ENCODE measurements at places on chromosomes 5 and 9.
A peak's percentile ranks its signal among the peaks of the same experiment; 100 is the strongest.

DNA sequence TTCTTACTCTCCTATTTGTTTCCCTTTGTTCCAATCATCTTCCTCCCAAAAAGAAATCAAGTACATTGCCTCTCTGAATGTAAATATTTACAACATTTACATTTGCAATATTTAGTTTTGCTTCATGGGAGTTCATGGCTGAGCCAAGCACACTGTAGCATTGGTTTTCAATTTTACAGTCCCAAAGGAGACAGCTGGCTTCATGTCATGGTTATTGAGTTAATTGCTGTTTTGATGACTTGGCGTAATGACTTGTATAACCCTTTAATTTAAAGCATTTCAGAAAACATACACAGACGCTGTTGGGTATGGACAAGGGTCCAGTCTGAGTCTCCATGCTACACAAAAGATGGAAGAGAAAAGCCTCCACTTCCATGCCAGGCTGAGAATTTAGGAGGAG lies 25.6 kb upstream of the VLDLR start:
- no peak for DNase-seq

DNA sequence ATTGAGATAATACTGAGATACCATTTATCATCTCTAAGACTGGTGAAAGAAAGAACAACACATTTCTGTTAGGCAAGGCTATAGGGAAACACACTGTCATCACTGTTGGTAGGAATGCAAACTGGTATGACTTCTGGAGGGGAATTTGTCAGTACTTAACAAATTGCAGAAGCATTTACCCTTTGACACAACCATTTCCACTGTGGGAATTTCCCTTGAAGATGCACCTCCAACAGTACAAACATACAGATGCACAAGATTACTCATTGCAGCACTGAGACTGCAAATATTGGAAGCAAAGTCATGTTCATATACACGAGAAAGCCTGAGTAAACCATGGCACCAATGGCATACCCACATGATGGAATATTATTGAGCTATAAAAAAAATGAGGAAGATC lies 17.6 kb downstream of the GM2A start:
- DNase-seq, result peak; percentile 32

- DNase-seq, result no peak
Measured at GRCh38 chr9:130302785-130303612, 37.4 kb downstream of the HMCN2 start.

DNA sequence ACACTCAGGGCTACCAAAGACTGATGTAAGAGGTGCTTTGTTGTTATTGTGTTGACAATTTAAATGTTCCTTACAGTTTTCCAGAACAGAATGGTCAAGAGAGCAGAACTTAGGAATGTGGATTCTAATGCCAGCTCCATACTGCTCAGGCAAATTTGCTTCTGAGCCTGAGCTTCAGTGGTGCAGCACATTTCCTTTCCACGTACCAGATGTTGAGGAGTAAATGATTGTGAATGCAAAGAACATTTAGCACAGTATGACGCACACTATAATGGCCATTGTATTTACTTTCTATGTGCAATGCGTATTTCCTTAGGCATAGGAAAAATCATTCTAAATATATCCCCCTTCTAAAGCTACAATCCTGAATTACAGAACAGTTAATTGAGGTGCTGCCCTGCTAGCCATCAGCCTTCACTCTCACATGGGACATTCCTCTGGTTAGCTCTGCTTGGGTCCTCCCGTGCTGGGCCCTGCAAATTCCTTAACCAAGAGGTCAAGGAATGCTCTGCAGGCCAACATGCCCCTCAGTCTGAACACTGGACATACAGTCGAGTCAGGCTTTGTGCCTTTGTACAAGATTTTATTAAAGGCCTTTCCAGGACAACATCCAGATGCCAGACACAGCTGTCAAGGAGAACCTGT lies 21.1 kb upstream of the TMEM174 start:
- no peak for DNase-seq

DNA sequence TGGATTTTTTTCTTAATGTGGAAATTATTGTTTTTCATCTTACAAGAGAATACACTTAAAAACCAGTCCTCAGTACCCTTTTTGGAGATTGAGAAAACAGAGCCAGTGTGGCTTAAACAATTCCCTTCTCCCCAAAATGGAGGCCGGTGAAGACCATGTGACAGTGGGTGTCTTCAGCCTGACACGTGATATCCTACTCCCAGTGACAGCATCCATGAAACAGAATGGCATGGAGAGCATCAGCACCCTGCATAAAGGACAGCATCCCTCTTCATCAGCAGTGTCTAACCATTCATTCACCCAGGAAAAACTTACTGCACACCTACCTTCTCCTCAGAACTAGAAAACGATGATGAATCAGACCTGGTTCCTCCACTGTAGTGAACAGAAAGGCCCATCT lies 103.4 kb upstream of the RAI14 start:
- DNase-seq, result no peak

GRCh38 chr9:107249665-107250285 lies 33.3 kb upstream of the RAD23B start:
- DNase-seq, result no peak

DNA sequence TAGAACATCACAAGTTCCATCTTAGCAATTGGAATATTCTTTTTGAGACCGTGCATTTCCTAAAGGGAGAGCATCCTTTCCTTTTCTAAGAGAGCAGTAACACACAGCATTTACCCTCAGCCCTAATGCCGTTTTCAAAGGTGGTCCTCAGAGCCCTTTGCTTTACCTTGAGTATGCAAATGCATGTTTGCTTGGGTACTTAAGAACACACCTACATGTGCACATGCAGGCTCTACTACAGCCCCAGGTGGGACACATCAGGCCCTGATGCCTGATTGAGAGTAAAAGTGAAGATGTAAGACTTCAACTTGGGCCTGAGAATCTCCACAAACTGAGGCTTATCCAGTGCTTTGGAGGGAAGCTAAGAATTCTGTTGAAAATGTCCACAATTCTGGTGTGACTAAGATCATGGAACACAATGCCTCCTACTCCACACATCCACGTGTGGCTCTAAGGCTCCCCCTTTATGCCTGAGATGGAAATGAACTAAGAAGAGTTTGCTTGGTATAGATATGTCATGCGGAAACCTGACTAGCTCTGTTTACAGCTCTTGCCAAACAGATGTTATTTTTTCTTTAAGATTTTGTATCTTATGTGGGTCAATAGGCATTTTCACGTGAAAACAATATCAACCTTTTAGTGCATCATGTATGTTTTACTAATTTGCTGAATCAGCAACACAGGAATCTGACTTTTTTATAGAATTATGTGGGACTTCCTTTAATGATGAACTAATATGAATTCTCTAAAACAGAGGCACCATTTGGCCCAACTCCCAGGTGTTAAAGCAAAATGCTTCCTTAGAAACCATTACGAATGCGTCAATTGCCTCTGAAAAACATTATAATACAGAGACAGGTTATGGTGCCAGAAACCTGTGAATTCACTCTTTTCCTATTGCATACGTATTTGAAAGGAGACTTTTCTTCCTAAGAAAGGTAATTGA lies 48.9 kb upstream of the SLC2A8 start:
- peak; percentile 39 for DNase-seq

DNA sequence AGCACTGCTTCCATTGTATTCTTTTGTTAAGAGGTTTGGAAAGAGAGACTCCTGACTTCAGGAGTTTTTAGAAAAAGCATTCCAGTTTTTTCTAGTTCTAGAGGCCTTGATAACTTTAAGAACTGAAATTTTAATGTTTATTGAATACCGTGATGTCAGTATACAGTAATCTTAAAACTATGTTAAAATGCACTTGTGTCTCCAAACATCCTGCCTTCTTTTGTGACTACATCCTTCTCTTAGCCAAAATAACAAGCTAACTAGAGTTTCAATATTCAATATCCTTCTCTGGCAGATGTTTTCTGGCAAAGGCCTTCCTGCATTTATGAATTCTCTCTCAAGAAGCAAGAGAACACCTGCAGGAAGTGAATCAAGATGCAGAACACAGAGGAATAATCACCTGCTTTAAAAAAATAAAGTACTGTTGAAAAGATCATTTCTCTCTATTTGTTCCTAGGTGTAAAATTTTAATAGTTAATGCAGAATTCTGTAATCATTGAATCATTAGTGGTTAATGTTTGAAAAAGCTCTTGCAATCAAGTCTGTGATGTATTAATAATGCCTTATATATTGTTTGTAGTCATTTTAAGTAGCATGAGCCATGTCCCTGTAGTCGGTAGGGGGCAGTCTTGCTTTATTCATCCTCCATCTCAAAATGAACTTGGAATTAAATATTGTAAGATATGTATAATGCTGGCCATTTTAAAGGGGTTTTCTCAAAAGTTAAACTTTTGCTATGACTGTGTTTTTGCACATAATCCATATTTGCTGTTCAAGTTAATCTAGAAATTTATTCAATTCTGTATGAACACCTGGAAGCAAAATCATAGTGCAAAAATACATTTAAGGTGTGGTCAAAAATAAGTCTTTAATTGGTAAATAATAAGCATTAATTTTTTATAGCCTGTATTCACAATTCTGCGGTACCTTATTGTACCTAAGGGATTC lies 43.1 kb downstream of the NDFIP1 start:
- DNase-seq, result peak; percentile 79

DNA sequence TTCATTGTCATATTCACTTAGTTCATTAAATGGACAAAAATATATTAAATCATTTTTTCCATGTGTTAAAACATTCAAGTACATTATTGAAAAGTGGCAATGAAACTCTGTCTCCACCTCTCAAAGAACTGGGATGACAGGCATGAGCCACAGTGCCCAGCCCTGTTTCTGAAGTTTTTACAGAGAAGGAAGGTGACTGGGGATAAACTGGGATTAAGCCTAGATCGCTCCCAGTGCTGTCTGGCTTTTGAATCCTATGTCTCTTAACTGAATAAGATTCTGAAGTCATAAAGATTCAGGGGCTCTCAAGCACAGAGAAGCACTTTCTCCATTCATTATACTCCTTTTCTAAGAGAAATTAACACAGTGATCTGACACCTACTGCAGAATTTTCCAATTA lies 88.3 kb downstream of the SLC38A9 start:
- no peak for DNase-seq

GRCh38 chr9:110058304-110058953 lies 149.5 kb downstream of the C9orf152 start:
- DNase-seq, result peak; percentile 71

DNA sequence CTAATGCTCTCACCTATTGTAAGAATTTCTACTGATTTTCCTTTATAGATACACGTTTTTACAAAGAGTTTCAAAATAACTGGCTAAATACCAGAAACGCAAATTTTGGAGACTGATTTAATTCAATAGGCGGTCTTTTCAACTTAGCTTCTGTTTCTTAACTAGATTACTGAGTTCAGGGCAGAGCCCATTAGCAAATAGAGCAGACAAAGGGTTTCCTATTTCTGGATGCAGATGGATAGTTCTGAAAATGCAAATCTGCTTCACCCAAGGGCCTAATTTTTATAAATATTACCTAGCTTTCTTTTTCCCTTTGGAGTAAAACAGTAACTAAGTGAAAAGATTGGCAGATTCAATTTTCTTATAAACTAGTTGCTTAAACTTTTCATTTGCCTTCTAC lies 13.6 kb upstream of the KIAA1958 start:
- DNase-seq, result no peak
